ENCODE measurements at places on chromosomes 7 and 10.

DNA sequence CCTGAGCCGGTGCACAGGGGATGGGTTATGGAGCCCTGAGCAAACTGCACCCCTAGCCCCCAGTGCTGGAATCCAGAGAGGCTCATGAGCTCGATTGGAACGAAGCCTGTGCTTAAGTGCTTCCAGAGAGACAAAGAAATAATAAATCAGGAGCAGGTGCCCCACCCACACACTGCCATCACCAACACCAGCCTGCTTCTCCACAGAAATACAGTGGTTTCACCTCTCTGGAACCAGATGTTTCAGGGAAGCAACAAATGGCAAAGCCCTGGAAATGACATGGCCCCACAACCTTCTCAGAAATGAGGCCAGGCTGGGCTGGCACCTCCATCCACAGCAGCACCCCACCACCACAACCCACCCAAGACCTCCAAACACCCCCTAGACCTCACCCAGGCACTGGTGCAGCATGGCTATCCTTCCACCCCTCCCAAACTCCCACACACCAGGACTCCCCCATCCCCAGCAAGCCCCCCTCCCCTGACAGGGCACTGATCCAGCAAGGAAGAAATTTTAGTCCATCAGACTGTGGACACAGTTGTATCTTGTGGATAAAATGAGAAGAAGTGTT lies 4.1 kb upstream of the SLC18A3 start:
- no peak for DNase-seq

- DNase-seq: no peak
Measured at GRCh38 chr7:50205011-50205410, 99.5 kb upstream of the IKZF1 start.

DNA sequence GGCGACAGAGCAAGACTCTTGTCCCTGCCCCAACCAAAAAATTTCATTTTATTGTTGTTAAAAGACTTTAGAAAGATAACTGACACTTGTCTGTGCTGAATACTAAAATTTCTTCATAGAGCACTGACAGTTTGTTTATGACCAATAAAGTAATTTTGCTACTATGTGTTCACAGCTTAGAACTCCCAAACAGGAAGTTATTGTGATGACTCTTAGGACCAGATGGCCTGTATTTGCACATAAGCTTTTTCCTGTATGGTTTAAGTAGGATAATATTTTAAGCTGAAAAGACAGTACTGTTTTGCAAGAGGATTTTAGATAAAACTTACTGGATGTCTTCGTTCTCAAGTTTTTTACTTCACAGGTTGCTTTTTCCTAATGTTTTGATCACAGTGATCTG lies 80.7 kb downstream of the MMRN2 start:
- no peak for DNase-seq

DNA sequence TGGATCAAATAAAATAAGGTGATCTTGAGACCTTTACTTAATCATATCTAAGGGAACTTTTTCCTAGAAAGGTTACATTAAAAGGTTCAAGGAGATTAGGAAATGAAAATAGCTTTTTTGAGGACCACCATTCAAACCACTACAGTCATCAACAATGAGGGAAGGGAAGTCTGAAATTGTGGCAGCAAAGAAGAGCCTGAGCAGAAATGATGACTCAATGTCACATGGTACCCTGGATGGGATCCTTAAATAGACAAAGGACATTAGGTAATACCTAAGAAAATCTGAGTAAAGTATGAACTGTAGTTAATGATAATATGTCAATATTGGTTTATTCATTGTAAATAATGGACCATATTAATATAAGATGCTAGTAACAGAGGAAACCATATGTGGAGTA lies 236.0 kb downstream of the SEMA3D start:
- DNase-seq: no peak

Measured in right cardiac atrium (tissue), 5 donors.